ENCODE measurements at places on chromosomes 4 and X. TPM values are rescaled to one million over a fixed set of nuclear protein-coding genes. Genes with fewer than 3 reads are reported as not detected.

The GUCY1B1 gene
- total RNA-seq: not detected

The VEGFD gene
- not detected for total RNA-seq

The C4orf51 gene
- total RNA-seq: not detected

The NFKB1 gene
- 42.1 TPM for total RNA-seq

The LIMCH1 gene
- 54.1 TPM for total RNA-seq

The TNIP3 gene
- total RNA-seq: not detected

Measured in A375 (cell line).